ENCODE measurements at places on chromosomes 7 and 10. TPM values are rescaled to one million over a fixed set of nuclear protein-coding genes. Genes with fewer than 3 reads are reported as not detected.

- peaks cover 7% of the 10 kb centered on the region for H3K4me1 ChIP-seq
- H3K36me3 ChIP-seq = no peaks in the 10 kb centered on the region
- H3K4me3 ChIP-seq = no peak overlapping the region
Measured at GRCh38 chr7:2997014-2997413, 46.7 kb downstream of the CARD11 start.

- no peaks in the 10 kb centered on the region for H3K27me3 ChIP-seq
- no peak overlapping the region for H3K27ac ChIP-seq
- H3K4me1 ChIP-seq = peaks cover 56% of the 10 kb centered on the region
- no peak for DNase-seq
- 0 out of 2 replicates have a peak, but pooled peaks cover 2% of the 10 kb centered on the region for H3K36me3 ChIP-seq
Measured at GRCh38 chr10:110525349-110526260, 27.9 kb downstream of the DUSP5 start.

NUPR2 gene
- total RNA-seq = not detected

DNA sequence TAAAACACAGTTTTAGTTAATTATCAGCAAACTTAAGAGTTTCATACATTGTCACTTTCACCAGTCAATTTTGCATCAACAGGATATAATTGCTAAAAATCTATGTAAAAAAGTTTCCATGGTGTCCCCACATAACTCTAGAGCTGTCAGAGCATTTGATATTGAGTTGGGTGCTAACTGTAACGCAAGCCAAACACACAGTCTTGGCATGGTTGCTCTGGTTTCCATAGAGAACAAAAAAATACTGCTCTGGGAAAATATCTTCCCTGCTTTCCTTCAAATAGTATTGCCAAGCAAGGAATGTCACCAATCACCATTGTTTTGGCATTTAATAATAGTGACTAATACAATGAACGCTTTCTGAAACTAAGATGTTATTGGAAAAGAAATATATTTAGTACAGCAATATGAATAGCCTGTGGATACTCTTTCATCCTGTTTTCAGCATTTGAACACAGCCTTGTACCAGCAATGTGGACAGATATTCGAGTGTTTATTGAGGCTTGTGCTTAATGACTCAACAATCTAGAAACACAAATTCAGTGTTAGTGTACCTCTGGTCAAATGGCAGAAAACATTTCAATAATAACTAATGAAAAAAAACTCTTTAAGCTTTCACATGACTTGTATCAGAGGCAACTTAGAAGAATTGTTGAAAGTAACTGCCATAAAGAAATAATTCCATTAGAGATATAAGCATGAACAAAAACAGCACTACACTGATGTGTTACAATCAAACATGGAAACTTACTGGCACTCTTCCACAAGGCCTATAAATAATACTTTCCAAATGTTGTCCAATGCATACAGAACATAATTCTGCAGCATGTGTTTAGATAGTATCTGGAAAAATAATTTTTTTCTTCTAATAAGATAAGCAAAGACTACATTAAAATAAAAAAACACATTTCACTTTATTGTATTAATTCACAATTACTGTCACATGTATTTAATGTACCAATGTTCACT lies 1469.5 kb upstream of the CELF2 start:
- DNase-seq = no peak
- H3K27me3 ChIP-seq = no peaks in the 10 kb centered on the region
- no peaks in the 10 kb centered on the region for H3K36me3 ChIP-seq
- H3K4me3 ChIP-seq = no peak overlapping the region
- H3K4me1 ChIP-seq = no peaks in the 10 kb centered on the region
- H3K27ac ChIP-seq = no peak overlapping the region

CALD1 gene
- 411 TPM for total RNA-seq

DNA sequence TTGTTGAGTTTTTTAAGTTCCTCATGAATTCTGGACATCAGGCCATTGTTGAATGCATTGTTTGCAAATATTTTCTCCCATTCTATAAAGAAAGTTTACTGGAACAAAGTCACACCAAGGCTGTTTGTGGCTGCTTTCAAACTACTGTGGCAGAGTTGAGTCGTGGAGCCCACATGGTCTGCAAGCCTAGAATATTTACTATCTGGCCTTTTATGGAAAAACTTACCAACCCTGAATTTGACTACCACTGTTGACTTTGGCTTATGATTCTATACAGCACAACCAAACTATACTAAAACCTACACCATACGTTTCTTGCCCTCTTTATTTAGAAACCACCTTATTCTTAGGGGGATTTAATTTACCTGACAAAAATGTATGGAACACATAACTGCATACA lies 239.1 kb downstream of the KCNMA1 start:
- H3K27ac ChIP-seq = no peak overlapping the region
- no peaks in the 10 kb centered on the region for H3K27me3 ChIP-seq
- DNase-seq = no peak

DNA sequence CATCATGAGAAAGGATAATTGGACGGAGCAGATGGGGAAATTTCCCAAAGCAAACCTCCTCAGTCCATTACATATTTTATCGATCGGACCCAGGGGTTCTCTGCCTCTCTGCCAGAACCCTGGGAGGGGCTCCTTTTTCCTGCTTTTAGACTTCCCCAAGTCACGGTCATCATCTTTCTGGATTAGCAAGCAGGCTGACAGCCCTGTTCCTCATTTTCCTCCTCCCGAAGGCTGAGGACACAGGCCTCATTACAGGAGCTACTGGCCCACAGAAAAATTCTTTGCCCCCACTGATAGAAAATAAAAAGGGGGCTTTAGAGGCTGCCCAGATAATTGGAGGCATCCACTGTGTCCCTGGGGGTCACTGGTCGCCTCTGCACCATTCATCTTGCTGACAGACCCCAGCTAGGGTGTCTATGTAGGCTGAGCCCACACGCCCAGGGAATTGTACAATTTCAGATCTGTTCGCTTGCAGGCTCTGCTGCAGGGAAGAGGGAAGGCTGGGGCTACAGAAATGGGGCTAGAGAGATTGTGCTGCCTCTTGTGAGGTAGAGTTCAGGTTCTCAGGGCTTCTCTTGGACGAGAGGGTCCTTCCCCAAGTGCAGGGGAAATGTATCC lies 125.7 kb upstream of the SDK1 start:
- no peak overlapping the region for H3K4me3 ChIP-seq
- H3K27ac ChIP-seq = no peak overlapping the region
- H3K4me1 ChIP-seq = no peaks in the 10 kb centered on the region
- no peaks in the 10 kb centered on the region for H3K36me3 ChIP-seq
- H3K27me3 ChIP-seq = no peaks in the 10 kb centered on the region
- no peak for DNase-seq

LSM5 gene
- 52.0 TPM for total RNA-seq

CLEC5A gene
- total RNA-seq = not detected

DNA sequence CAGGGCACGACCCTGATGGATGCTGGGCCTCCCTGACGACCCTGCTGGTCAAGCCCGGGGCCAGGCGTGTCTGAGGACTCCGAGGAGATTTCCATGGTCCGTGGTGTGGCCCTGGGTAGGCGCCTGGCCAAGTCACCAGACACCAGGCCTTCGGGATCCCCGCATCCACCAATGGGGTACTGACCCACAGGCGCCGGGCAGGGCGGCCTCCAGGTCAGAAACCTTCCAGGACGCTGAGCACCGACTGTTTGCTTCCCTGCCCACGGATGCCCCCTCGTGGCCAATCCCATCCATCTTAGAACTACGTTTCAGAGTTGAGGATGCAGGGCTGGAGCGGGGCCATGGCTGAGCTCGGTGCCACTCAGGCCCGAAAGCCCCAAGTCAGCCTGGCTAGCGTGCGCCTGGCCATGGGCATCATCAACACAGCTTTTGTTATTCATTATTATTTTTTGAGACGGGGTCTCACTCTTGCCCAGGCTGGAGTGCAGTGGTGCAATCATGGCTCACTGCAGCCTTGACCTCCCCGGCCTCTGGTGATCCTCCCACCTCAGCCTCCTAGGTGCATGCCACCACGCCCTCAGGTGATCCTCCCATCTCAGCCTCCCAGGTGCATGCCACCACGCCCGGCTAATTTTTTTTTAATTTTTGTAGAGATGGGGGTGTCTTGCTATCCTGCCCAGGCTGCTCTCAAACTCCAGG lies 7.1 kb upstream of the AMZ1 start:
- peak; percentile 80 for DNase-seq
- H3K36me3 ChIP-seq = no peaks in the 10 kb centered on the region
- H3K27me3 ChIP-seq = no peaks in the 10 kb centered on the region
- no peak overlapping the region for H3K27ac ChIP-seq
- H3K4me3 ChIP-seq = no peak overlapping the region

DNA sequence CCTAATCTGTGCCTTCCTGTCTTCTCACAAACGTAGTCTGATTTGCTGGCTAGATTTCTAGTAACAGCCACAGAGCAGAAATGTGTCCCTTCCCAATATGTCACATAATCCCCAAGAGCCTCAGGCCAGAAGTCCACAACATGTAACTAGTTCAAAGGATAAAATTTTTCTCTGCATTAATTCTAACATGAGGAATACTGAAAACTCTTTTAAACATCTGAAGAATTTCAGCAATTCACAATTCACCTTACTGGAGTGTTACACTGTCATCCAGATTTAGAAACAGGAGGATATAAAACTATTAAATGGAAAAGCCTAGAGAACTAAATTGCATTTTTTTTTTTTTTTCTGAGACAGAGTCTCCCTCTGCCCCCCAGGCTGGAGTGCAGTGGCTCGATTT lies 2.5 kb upstream of the DDX56 start:
- H3K27me3 ChIP-seq = no peaks in the 10 kb centered on the region
- peaks cover 72% of the 10 kb centered on the region for H3K36me3 ChIP-seq

HYAL4 gene
- total RNA-seq = not detected

LRRD1 gene
- not detected for total RNA-seq

PPP1R17 gene
- not detected for total RNA-seq

GRCh38 chr7:114657279-114657678 lies 242.7 kb downstream of the FOXP2 start:
- no peak overlapping the region for H3K27ac ChIP-seq
- H3K4me3 ChIP-seq = no peak overlapping the region
- no peaks in the 10 kb centered on the region for H3K36me3 ChIP-seq
- no peaks in the 10 kb centered on the region for H3K4me1 ChIP-seq
- H3K27me3 ChIP-seq = peaks cover 4% of the 10 kb centered on the region

GRCh38 chr7:126447984-126448383 lies 804.8 kb downstream of the GRM8 start:
- H3K36me3 ChIP-seq = no peaks in the 10 kb centered on the region
- no peaks in the 10 kb centered on the region for H3K27me3 ChIP-seq
- no peak for DNase-seq

ENO4 gene
- not detected for total RNA-seq

DNA sequence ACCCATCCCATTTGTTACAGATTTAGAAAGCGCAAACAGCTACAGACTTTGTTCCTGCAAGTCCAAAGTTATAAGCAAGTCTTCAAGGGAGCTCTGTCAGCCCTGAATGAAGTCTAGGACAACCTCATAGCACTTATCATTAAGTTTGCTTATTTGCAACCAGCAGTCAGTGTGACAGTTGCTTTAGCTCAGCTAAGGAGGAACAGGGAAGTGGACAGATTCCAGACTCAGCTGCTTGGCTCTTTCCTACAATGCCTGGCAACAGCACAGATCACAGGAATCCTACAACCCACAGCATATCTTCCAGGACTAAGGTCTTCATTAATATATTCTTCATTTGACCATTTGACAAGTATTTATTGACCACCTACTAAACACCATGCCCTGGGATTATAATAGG lies 17.4 kb upstream of the KIF5B start:
- no peak overlapping the region for H3K4me3 ChIP-seq
- H3K27me3 ChIP-seq = no peaks in the 10 kb centered on the region
- H3K27ac ChIP-seq = no peak overlapping the region
- no peaks in the 10 kb centered on the region for H3K36me3 ChIP-seq
- DNase-seq = no peak

DNA sequence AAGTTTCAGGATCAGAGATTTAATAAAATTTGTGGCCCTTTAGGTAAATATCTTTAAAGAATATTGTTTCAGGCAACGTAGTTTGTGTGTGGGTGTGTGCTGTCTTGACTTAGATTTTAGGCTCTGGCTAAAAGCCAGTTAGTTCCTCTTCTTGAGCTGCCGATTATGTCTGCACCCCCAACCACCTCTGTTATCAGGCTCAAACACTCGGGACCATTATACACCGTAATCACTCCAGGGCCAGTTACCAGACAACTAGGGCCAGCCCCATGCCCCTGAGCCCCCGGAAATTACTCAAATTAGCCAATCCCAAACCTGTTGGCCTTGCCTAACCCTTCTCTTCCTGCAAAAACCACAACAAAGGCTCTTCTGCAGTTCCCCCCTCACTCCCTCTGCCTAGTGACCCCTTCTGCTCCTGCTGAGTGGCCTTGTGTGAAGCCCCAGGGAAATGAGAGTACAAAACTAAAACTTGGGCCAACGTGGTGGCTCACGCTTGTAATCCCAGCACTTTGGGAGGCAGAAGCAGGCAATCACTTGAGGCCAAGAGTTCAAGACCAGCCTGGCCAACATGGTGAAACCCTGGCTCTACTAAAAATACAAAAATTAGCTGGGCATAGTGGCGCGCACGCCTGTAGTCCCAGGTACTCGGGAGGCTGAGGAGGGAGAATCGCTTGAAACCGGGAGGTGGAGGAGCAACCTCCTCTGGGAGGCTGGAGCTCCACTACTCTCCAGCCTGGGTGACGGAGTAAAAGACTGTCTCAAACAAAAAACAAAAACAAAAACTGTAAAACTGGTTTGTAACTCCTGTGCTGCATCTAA lies 9.2 kb upstream of the HNRNPF start:
- no peak overlapping the region for H3K27ac ChIP-seq
- H3K36me3 ChIP-seq = no peaks in the 10 kb centered on the region
- H3K4me3 ChIP-seq = no peak overlapping the region
- H3K4me1 ChIP-seq = peaks cover 19% of the 10 kb centered on the region
- no peak for DNase-seq

SH2D4B gene
- not detected for total RNA-seq

DNA sequence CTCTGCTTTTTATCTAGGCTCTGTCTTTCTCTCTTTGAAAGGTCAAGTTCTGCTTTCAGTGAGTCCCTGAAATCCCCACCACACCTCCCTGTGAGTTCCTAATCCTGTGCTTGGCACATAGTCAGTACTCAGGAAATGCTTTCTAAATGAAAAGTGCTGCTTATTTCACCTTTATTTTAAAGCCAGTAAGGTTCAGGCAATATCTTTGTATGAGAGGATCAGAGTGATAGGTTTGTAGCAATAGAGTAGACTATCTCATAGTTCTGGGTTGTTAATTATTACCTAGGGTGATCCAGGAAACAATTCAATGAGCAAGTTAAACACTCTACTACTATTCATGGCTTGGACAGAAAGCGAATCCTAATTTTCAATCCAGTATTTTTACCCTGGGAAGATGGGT lies 7.4 kb upstream of the LAMB1 start:
- DNase-seq = no peak
- H3K27me3 ChIP-seq = no peaks in the 10 kb centered on the region
- H3K4me3 ChIP-seq = no peak overlapping the region

GRCh38 chr10:91378061-91378460 lies 32.1 kb upstream of the HECTD2 start:
- DNase-seq = no peak
- peaks cover 18% of the 10 kb centered on the region for H3K4me1 ChIP-seq
- no peaks in the 10 kb centered on the region for H3K36me3 ChIP-seq
- no peak overlapping the region for H3K4me3 ChIP-seq
- H3K27me3 ChIP-seq = no peaks in the 10 kb centered on the region

GBX1 gene
- not detected for total RNA-seq

- H3K4me1 ChIP-seq = peaks cover 33% of the 10 kb centered on the region
- peak overlapping the region; percentile 74 for H3K4me3 ChIP-seq
- no peaks in the 10 kb centered on the region for H3K27me3 ChIP-seq
- H3K27ac ChIP-seq = peak overlapping the region; percentile 8
- peaks cover 16% of the 10 kb centered on the region for H3K36me3 ChIP-seq
Measured at GRCh38 chr10:61902445-61903220, 1.1 kb downstream of the ARID5B start.

Data from SJSA1 (cell line).